ENCODE measurements at places on chromosomes 6 and 20.
A peak's percentile ranks its signal among the peaks of the same experiment; 100 is the strongest.

- no peak for DNase-seq
These were observed 14.3 kb downstream of the ACSS1 start for GRCh38 chr20:25043499-25044260.

GRCh38 chr6:66126358-66126757 lies 419.3 kb upstream of the EYS start:
- DNase-seq = no peak

DNA sequence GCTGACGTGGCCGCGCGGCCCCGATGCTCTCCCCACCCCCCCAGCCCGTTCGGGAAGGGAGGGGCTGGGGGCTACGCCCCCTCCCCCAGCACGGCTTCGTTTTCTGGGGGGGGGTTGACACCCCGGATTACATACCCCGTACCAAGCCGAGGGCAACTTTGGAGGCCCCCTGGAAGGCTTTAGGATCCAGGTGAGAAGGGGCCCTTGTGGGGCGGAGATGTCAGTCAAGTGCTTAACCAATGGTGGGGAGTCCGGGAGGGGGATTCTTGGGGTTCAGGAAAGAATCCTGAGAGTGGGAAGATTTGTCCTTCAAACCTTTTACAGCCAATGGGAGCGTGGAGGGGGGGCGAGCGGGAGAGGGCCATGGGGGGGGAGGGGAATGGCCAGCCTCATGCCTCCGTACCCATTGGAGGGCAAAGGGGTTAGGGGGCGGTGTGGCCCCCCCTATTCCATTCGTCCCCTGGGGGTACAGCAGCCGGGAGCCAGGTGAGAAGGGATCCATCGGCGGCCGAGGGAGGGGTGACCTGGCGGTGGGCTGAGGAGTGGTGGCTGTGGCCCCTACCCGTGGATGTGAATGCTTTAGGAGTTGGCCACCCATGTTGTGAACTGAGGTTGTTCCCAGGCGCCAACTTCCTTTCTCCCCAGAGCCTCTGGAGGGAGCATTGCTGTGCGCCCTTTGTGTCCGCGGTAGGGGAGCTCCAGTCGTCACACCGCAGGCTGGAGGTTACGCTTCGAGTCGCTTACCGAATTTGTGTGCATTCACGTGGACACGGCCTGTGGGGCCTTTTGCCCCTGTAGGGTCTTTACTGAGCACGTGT lies 682 bp downstream of the BRD2 start:
- DNase-seq = peak; percentile 75

DNA sequence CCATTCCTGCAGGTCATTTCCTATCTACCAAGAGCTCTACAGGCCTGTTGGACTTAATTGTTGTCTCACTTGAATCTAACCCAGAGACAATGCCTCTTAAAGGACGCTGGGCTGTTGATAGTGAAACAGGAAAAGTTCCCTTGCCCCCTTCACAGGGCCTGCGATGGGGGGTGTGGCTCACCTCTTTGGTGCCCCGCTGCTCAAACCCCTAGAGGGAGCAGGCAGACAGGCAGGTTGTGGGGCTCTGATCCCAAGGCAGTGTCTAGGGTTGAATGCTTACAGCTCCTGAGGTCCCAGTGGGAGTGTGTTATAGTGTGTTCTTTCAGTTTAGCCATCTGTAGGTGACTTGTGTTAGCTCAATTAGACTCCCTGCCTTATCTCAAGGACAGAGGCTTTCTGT lies 68.0 kb downstream of the OTOR start:
- no peak for DNase-seq

GRCh38 chr6:90502866-90503407 lies 83.9 kb downstream of the MAP3K7 start:
- peak; percentile 31 for DNase-seq

DNA sequence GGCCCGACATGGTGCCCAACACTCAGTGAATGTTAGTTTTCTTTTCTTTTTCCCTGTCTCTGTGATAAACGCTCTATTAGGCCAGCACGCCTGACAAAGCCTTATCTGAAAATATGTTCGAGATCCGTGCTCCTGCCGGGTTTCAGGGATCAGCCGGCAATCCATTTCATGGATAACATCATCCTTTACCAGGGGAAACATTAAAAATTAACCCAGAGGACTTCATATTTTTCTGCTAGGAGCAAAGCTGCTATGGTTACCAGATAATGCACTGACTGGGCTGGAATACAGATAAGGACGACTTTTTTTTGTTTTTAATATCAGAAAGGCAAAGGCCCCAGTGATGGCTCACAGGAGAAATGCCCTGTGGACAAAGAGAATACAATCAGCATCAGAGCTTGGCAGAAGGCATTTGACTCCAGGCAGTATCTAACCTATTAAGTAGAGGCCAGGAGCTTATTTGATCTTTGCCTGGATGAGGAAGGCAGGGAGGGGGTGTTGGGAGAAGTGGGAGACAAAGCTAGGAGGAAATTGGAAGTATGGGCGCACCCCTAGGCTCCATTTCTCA lies 482.0 kb upstream of the CHD6 start:
- no peak for DNase-seq

GRCh38 chr6:91864911-91865310 lies 1278.0 kb upstream of the MAP3K7 start:
- no peak for DNase-seq

DNA sequence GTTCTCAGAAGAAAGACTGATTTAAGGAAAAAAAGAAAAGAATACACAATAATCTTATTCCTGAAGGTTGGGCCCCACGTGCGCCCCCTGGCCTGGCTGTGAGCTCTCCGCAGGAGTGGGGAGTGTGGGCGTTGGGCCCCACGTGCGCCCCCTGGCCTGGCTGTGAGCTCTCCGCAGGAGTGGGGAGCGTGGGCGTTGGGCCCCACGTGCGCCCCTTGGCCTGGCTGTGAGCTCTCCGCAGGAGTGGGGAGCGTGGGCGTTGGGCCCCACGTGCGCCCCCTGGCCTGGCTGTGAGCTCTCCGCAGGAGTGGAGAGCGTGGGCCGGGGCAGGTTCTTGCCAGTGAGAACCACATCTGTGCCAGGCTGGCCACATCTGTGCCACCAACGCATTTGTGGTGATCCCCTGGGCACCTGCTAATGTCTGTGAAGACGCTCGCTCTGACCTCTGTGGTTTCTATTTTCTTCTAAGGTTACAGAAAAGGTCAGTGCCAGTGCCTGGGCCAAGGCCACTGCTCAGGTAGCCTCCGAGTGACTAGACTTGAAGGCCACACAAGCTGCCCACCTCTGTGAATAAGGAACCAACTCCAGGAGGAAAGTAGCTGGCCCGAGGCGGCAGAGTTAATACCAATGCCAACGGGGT lies 41.0 kb downstream of the WDR27 start:
- no peak for DNase-seq

- DNase-seq = no peak
These were observed 62.0 kb upstream of the BCLAF1 start for GRCh38 chr6:136351518-136352110.

GRCh38 chr6:45687570-45687969 lies 309.8 kb upstream of the SUPT3H start:
- no peak for DNase-seq

DNA sequence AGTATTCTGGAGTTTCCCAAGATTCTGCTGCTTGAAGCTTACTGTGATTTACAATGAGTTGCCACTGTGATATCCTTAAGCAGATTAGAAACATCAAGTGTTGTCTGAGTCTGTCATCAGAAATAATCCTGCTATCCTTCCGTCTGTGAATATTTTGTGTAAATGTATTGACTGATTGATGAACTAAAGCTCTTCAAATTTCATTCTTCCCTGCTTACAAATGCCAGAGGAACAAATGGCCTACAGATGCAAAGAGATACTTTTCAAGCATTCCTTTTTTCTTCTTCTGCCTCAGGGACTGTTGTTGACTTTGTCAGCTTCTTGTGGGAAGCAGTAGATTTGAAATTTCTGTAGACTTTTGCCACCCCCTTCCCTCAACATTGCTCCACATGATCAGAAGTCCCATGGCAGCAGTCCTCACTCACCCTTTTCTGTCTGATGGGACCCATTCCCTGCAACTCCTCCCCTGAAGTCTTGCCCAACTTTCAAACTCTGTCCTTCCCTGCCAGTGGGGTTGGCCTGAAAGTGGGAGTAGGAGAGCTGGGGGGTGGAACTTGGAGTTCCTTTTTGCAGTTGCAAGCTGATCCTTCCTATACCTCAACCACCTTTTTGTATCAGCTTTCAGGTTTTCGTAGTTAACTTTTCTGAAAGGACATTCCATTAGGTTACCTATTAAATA lies 38.5 kb upstream of the MLIP start:
- DNase-seq = no peak

DNA sequence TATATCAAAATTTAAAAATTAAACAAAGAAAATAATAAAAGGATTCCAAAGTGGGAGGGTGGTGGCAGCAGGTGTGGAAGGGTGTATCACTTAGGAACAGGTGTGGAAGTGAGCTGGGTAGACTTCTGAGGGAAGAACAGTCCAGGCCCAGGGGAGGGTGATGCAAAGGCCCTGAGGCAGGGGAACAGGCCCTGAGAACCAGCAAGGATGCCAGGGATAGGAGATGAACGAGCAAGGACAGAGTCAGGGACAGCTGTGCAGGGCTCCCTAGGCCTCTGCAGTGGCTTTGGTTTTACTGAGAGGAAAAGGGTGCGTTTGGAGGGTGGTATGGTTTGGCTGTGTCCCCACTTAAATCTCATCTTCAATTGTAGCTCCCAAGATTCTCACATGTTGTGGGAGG lies 9.4 kb upstream of the RAET1E start:
- DNase-seq = no peak

DNA sequence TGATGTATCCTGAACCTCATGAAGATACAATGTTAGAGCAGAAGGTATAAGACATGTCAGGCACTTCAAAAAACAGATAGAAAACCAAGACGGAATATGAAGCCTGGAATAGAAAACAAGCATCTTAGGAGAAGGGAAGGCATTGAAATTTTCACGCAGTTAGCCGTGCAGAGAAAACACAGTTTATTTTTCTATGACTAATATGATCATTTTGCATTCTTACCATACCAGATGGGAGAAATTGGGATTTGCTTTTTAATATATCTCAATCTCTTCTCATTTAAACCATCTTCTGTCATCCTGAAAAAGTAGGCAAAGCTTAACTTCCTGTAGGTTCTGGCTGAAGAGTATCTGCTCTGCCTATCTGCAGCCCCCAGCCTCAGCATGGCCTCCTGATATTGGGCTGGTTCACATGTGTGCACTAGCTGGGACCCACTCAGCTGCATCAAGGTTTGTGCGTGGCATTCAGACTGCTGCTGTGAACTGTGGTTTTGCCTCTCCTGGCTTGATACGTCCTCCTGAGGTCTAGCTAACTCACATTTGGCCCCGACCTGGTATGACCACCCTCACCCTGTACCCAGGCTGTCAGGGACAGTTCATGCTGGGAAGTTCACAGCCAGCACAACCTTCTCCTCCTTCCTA lies 392.5 kb upstream of the SASH1 start:
- DNase-seq = no peak

DNA sequence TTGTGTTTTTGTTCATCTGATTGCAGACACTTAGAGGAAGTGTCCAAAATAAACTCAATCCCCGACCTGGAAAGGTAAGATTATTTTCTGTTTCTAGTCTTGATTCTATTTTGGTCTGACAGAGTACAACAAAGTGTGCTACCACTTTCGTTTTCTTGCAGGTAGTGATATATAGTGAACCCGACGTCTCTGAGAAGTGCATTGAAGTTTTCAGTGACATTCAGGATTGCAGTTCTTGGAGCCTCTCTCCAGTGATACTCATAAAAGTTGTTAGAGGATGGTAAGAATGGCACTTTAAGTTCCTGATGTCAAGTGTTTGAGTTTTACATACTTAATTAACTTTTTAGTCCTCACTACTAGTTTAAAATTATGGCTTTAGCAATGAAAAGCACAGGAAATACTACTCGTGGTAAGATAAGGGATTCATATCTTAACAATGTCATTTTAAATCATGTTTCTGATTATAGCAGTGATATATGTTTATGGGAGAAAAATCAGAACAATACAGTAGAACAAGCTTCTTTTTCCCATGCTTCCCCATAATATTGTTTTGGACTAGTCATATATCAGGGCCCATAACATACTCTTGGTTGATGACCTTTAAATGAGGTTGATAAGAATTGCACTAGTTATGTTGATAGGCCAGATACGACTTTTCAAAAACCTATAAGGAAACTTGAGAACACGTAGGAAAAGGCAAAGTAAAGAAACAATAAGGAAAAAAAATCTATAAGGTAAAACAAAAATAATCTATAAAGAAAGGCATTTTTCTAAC lies 104.0 kb downstream of the RTN4IP1 start:
- peak; percentile 56 for DNase-seq

- DNase-seq = no peak
These were observed 87.3 kb downstream of the TOX2 start for GRCh38 chr20:44001667-44002596.

DNA sequence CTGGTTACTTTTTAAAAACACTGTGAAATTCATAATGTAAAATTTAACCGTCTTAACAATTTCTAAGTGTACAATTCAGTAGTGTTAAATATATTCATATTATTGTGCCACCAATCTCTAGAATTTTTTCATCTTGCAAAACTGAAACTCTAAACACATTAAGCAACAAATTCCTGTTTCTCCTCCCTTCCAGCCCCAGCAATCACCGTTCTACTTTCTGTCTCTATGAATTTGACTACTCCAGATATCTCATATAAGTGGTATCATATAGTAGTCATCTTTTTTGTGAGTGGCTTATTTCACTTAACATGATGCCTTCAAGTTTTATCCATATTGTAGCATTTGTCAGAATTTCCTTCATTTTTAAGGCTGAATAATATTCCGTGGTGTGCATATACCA lies 44.7 kb downstream of the RSPH3 start:
- DNase-seq = no peak

- no peak for DNase-seq
These were observed 2.0 kb upstream of the DDR1 start for GRCh38 chr6:30882204-30882758.

DNA sequence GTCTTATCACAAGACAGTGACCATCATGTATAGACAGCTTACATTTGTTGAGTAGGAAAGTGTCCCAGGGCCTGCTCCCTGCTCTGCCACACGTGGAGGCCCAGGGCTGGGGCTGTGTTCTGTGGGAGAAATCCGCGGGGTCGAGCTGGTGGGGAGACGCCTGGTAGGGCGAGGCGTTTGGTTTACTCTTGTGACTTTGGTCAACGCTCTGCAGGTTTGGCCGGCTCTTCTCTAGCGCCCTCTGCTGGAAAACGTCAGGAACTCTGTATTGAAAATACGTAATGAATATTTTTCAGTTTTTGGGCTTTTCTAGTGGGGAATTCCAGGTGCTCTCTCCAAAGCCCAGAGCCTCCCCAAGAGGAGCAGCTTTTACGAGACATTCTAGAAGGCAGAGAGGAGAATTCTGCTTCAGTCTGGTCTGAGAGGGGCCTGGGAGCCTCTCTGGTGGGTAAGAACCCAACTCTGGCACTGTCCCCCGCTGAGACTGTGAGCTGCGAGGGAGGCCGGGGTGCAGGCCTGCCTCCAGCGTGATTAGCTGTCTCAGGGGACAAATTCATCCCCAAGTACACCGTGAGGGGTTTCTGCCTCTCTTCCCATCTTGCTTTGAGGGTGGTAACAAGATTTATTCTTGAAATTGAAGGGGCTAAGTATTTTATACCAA lies 112.6 kb upstream of the RALGAPA2 start:
- peak; percentile 51 for DNase-seq

- peak; percentile 96 for DNase-seq
These were observed 46.2 kb upstream of the ZNF184 start for GRCh38 chr6:27518881-27519795.

- no peak for DNase-seq
These were observed 46.2 kb downstream of the PANK2 start for GRCh38 chr20:3935295-3935955.

All from HT-29 (cell line).